ENCODE measurements at places on chromosomes 16 and 17. TPM values are rescaled to one million over a fixed set of nuclear protein-coding genes. Genes with fewer than 3 reads are reported as not detected.

The OR1A1 gene
- not detected for total RNA-seq

The OR3A2 gene
- total RNA-seq, result not detected

- DNase-seq, result no peak
Measured at GRCh38 chr17:29096094-29096493, 53.2 kb downstream of the PIPOX start.

DNA sequence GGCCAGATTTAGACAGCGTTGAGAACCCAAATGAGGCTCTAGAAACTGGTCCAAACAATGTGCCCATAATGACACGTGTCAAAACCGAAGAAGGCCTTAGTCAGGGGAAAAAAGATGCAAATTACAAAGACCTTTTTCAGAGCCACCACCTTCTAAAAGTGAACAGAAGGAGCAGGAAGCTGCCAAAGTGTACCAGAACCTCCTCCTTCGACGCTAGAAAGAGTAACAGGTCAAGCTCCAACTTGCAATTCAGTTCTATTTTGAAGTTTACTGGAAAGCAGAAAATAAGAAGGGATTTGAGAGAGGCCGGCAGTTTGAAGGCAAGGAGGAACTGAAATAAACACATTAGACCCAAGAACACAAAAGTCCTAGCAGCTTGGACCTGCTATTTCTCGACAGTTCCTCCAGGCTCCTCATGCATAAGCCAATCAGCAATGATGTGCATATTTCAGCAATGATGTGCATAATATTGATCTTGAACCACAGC lies 61.8 kb downstream of the XYLT1 start:
- no peak for DNase-seq

GRCh38 chr16:76035689-76036088 lies 241.5 kb upstream of the CNTNAP4 start:
- no peak for DNase-seq

- DNase-seq, result no peak
Measured at GRCh38 chr16:75948886-75949285, 222.6 kb upstream of the CPHXL start.

GRCh38 chr16:17160920-17161431 lies 309.8 kb downstream of the XYLT1 start:
- DNase-seq, result no peak

DNA sequence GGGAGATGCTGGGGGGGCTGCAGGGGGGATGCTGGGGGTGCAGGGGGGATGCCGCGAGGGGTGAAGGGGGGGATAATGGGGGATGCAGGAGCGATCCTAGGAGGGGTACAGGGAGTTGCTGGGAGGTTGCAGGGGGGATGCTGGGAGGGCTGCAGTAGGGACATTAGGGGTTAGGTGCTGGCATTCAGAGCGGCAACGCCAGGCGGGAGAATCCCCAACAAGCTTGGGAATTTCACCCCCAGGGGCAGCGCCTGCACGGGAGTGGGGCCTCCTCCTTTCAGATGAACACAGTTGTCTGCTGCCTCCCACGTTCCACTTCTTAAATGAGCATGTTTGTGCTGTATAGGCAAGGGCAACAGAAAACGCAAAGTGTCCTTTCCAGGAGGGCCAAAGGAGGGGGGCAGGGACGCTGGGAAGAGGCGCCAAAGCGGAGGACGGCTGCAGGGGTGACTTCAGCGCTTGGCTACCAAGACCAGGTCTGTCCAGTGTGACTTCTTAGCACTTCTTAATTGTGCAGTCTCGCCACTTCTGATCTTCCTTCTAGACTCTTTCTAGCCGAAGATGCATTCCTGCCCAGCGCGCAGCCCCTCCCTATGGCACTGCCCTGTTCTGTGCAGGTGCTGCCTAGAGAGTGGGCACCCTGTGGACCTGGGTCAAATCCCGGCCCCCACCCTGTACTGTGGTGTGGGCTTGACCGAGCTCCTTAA lies 2.0 kb upstream of the SLC6A4 start:
- DNase-seq, result no peak
